ENCODE measurements at places on chromosomes 16 and 17.

- no peak for DNase-seq
Observed at GRCh38 chr17:44187131-44187899, 543 bp downstream of the TMUB2 start.

- DNase-seq: no peak
Observed at GRCh38 chr17:7922269-7922844, 6.3 kb upstream of the RNF227 start.

DNA sequence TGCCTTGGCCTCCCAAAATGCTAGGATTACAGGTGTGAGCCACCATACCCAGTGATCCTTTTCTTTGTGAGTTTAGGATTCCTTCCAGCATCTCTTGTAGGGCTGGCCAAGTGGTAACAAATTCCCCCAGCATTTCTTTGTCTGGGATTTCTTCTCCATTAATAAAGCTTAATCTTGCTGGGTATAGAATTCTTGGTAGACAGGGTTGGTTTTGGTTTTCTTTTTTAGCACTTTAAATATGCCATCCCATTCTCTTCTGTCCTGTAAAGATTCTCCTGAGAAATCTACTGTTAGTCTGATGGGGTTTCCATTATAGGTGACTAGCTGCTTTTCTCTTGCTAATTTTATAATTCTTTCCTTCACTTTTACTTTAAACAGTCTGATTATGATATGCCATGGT, 173.0 kb upstream of the TOM1L1 start:
- no peak for DNase-seq

DNA sequence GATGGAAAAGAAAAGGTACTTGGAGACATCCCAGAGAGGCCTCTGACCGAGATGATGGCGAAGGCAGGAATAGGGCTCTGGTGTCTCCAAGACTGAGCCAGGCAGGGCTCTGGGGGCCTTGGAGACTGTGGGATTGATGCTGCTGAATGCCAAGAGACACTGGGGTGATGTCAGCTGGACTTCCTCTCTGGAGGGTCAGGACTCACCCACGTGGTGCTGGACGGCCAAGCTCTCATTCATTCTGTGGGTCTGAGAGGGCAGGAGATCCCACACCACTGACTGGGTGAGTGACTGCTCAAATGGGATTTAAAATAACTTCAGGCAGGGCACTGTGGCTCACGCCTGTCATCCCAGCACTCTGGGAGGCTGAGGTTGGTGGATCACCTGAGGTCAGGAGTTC, 64.8 kb downstream of the NT5M start:
- DNase-seq: no peak

GRCh38 chr17:4186357-4186881, 43.4 kb downstream of the CYB5D2 start:
- DNase-seq: no peak

GRCh38 chr16:50313596-50314478, 47.5 kb downstream of the ADCY7 start:
- peak; percentile 25 for DNase-seq

GRCh38 chr16:11964761-11965551, at the start of gene TNFRSF17:
TNFRSF17 (plus strand) TSS chr16:11965210; CDS start chr16:11965325, 115 bp downstream.
- no peak for DNase-seq

- no peak for DNase-seq
Observed at GRCh38 chr17:66711881-66712321, 123.0 kb upstream of the CACNG5 start.

DNA sequence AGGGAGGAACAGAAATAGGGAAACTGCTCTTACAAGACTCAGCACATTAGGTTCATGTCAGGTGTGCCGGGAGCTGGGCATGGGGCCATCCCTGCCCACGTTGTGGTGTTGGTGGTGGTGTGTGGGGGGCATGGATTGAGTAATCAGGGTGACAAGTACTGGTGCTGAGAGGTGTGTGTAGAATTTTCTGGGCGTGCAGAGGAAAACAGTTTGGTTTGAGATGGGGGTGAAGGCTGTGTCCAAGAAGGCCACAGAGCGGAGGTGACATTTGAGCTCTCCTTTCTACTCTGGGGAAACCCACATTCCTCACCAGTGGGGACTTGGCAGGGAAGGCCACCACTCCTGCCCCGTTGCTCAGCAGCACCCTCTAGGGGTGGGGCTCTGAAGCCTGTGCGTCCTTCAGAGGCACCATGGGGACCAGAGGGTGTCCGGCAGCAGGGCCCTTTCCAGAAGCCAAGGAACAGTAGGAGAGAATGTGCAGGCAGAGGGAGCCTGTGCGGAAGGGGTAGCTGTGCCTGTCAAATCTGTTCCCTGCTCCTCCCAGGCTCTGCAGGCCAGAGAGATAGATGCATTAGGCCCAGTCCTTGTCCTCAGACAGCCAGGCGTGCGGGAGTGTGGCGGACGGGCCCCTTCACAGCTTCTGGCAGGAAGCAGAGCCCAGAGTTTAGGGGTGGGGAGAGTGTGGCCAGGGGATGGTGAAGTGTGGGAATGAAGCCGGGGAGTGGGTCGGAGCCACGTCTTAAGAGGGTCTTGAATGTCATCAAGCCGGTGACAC, 48.7 kb upstream of the GSE1 start:
- DNase-seq: no peak

GRCh38 chr16:72179204-72179970, 7.4 kb upstream of the PMFBP1 start:
- no peak for DNase-seq

GRCh38 chr17:44287651-44288050, 19.7 kb upstream of the SLC4A1 start:
- DNase-seq: no peak

GRCh38 chr17:43021741-43022512, at the start of gene VAT1:
VAT1 (minus strand) TSS chr17:43022385; CDS start chr17:43022322, 63 bp downstream.
- DNase-seq: peak; percentile 50

- DNase-seq: no peak
Observed at GRCh38 chr16:500709-501108, 26.8 kb upstream of the CAPN15 start.

GRCh38 chr17:36524428-36524876, 10.2 kb downstream of the MYO19 start:
- DNase-seq: no peak

DNA sequence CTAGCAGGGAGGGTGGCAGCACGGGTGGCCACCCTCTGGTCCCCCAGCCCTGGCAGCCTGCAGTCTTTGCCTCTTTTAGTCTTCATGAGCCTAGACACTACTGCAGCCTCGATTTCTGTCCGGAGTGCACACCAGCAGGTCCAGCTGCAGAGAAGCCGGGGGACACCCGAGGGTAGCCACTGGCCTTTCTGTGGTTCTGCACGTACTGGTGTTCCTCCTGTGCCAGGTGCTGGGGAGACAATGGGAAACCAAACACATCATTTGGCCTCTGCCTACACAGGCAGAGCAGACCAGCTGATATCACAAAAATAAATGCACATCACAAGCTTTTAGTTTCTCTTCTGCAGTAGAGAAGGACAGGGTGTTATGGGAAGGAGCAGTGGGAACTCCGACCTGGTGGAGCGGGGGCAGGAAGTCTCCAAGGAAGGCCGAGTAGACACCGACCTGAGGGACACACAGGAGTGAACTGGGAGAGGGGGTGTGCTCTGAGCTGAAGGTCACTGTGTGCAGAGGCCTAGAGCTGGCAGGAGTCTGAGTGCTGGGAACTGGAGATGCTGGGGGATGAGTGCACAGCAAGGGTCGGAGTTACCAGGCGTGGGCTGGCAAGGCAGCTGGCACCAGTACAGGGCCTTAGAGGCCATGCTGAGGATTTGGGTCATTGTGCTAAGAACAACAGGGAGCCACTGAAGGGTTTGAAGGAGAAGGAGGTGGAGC, 23.1 kb downstream of the GPT2 start:
- no peak for DNase-seq

GRCh38 chr17:6110592-6110991, 40.4 kb downstream of the WSCD1 start:
- no peak for DNase-seq

DNA sequence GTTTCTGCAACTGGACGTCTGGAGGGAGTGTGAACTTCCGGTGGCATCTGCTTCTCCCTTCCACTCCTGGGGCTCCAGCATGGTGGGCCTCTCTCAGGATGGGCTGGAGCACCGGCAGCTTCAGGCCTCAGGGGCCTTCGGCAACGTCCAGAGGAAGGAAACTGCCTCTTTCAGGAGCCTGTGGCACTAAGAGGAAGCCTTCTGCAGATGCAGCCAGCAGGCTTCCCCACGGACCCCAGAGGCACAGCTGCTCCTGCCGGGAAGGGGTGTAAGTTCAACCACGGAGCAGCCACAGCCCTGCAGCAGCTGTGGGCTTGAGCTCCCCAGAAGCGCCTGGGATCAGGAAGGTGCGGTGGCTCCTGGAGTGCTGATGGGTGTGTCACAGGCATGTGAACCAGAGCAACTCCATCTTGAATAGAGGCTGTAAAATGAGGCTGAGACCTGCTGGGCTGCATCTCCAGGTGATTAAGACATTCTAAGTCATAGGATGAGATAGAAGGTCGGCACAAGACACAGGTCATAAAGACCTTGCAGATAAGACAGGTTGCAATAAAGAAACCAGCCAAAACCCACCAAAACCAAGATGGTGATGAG, 50.8 kb upstream of the KLHDC4 start:
- DNase-seq: no peak

DNA sequence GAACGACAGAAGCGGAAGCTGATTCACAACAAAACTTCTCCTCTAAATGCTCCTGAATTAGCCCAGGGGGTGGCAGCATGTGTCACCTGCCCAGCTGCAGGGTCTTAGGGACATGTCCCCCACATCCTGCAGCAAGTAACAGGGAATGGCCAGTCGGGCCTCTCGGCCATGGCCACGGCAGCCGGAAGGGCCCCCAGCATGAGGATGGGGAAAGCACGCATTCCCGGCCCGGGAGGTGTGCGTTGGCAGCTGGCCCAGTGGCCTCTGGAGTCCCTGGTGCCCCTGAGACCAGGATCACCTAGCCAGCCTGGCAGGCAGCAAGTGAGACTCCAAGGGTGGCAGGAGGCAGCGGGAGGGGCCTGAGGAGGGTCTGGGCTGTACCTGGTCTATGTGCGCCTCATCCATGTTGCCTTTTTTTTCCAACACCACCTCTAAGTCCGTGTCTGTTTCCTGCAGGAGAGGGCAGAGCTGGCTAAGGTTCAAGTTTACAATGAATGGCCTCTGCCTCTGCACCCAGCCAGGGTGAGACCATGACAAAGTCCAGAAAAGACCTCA, 7.0 kb downstream of the KNOP1 start:
- no peak for DNase-seq

GRCh38 chr16:84759061-84759460, 59.3 kb downstream of the USP10 start:
- DNase-seq: no peak

- no peak for DNase-seq
Observed at GRCh38 chr17:16900288-16900882, 71.5 kb downstream of the TNFRSF13B start.

GRCh38 chr17:72504783-72505182, 384.0 kb downstream of the SOX9 start:
- no peak for DNase-seq

GRCh38 chr17:52157603-52158449, 688 bp downstream of the CA10 start:
- no peak for DNase-seq

GRCh38 chr17:67020293-67020766, 24.0 kb upstream of the CACNG1 start:
- no peak for DNase-seq

DNA sequence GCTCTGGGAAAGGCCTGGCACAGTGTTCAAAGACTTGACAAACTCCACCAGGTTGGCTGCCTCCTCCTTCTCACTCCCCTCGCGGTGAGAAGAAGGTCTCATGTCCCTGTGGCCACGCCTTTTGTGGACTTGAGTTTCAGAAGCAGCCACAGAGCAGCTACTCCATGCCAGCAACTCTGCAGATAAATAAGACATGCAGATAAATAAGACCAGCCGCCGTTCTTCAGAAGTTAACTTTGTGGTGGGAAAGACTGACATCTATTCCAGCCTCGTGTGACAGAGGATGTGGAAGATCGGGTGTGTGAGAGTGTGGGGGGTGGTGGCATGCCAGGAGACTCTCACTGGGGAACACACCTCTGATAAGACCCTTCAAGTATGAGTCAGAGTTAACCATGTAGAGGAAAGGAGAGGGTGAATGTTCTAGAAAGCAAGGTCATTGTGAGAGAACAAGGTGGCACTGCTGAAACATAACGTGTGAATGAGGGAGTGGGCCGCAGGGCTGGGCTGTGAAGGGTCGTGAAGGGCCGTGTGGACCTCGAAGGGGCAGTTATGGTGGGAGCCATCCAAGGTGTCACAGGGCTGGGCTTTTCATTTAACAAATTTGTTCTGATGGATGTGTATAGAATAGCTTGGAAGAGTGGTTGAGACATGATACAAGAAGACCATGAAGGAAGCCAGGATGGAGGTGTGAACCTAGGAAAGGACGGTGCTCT, 830 bp downstream of the SPACA3 start:
- DNase-seq: no peak

- DNase-seq: no peak
Observed at GRCh38 chr16:4945560-4946502, 8.9 kb upstream of the PPL start.

GRCh38 chr16:10078541-10078949, 103.7 kb downstream of the GRIN2A start:
- DNase-seq: no peak

- DNase-seq: no peak
Observed at GRCh38 chr17:35906926-35907637, 23.5 kb downstream of the RDM1 start.

DNA sequence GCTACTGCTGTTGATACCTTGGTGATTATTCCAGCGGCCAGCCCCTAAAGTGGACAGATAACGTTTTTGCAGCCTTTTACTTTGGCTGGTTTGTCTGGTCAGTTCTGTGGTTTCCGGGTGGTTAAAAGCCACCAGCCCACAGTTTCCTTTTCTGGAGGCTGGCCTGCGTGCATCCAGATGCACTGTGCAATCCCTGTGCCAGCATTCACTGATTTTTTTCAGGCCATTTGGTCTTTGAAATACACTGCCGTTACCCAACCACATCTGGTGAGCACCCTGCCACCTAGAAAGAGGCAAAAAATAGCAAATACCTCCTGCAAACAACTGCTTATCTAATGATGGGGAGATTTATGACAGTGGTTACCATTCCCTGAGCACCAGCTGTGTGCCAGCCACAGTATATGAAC, 797 bp downstream of the NUDT7 start:
- no peak for DNase-seq

DNA sequence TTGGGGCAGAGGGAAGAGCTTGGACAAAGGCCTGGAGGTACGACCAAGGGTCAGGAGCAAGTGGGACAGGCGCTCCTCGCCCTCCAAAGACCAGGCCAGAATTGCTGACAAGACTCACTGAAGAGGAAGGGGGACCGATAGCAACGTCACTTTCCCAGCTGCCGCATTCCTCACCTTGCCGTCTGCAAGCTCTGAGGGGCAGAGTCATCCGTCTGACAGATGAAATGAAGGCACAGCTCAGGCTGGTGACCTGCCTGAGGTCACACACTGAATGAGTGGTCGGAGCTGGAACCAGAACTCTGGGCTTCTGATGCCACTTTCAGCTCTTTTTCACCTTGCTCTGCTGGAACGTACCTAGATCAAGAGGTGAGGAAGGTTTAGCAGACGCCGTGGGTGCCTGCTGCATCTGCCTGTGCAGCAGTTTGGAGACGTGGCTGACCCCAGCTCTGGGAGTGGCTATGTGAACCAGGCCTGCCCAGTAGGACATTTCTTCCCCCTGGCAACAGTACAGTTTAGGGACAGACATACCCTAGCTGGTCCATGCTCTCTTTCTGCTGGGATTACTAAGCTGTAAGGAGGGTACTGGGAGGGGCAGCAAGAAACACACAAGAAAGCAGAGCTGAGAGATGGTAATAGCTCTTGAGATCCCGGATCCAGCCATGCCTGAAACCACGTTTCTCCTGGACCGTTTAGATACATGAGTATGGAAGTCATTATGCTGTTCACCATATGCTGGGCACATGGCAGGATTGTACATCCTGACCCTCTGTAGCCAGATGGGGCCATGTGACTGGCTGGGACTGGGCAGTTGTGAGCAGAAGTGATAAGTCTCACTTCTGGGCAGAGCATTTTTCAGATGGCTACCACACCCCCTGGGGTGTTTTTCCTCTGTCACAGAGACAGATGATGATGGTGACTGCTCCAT, 50.9 kb downstream of the IL21R start:
- DNase-seq: no peak

Data from activated CD4-positive, alpha-beta T cell treated with anti-CD3 and anti-CD28 coated beads for 1 hour (primary cell).